Heart left ventricle (tissue), 16 donors: ENCODE measurements at places on chromosomes 12 and 14. TPM values are rescaled to one million over a fixed set of nuclear protein-coding genes. Genes with fewer than 3 reads are reported as not detected.
A peak's percentile ranks its signal among the peaks of the same experiment; 100 is the strongest.

DNA sequence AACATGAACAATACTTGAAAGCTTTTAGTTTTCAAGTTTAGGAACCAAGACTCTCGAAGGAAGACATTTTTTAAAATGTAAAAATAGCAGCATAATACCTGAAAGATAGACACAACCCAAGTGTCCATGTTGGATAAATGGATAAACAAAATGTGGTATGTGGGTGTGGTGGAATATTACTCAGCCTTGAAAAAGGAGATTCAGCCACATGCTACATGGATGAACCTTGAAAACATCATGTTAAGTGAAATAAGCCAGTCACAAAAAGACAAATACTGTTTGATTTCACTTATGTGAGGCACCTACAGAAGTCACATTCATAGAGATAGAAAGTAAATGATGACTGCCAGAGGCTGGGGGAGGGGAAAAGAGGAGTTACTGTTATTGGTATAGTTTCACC is 228.7 kb downstream of the FBXL14 start:
- no peak for DNase-seq

DNA sequence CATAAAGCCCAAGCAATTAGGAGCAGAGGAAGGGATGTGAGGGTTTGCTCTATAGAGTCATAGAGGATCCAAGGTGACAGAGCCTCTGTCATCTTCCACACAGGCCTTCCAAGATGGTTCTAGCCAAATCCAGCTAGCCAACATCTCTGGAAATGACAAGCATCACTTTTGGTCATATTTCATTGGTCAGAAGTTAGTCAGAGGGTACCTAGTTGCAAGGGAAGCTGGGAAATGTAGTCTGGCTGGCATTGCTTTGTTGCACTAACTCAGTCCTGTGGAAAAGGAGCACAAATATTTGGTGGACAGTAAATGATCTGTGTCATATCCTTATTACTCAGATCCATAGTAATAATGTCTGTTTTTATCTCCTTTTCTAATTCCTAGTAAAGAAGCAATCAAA is 715.7 kb downstream of the NRXN3 start:
- no peak for DNase-seq

- DNase-seq: no peak
These were observed 116.9 kb downstream of the DIP2B start for GRCh38 chr12:50621399-50622300.

- peak; percentile 88 for DNase-seq
These were observed 4.2 kb upstream of the AJUBA start for GRCh38 chr14:22986508-22987054.

DNA sequence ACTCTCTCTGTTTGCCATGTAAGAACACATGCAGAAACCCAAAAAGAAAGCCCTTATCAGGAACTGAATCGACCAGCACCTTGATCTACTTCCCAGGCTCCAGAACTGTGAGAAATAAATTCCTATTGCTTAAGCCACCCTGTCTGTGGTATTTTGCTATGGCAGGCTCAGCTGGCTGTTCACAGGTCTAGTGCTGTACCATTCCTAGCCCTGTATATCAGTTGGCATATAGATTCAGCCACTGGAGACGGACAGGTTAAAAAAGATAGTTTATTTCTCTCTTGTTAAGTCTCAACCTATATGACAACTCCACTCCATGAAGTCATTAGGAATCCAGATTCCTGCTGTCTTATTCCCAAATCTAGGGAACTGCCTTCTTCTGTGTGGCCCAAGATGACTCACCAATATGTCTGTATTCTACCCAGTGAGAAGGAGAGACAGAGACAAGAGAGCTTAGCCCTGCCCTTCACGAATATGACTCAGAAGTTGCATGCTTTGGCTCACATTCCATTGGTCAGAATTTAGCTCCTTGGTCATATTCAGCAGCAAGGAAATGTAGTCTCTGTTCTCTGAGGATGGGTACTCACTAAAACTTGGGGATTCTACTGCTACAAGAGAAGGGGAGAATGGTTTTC is 57.0 kb downstream of the PLEKHG7 start:
- DNase-seq: no peak

DNA sequence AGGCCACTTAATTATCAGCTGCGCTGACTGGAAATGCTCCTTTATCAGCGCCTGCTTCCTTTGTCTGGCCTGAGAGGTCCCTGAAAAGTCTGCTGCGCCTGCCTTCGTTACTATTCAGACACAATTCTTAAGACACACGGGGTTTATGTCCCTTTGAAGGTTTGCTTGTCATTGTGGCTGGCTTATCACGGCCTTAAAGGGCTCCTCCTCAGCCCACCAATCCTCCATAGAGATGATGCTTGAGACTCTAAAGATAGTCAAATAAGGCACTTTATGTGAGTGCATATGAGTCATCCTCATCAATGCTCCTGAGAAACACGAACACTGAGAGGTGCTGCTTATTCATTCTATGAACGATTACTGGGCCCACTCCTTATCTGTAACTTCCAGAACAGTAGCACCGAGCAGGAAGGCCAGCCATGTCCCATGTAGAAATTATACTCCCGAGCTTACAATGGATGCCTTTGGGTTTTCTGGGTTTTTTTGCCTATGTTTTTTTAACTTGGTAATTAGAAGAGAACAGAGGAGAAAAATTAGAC is 1268.2 kb upstream of the TMEM132C start:
- no peak for DNase-seq

- DNase-seq: no peak
These were observed 50.8 kb upstream of the PTHLH start for GRCh38 chr12:28023156-28023887.

- DNase-seq: peak; percentile 86
These were observed 1.2 kb downstream of the DUSP16 start for GRCh38 chr12:12561371-12562015.

- no peak for DNase-seq
These were observed 36.6 kb downstream of the ACTN1 start for GRCh38 chr14:68942296-68943035.

- no peak for DNase-seq
These were observed 190.4 kb downstream of the SLC5A8 start for GRCh38 chr12:101019667-101020066.

DNA sequence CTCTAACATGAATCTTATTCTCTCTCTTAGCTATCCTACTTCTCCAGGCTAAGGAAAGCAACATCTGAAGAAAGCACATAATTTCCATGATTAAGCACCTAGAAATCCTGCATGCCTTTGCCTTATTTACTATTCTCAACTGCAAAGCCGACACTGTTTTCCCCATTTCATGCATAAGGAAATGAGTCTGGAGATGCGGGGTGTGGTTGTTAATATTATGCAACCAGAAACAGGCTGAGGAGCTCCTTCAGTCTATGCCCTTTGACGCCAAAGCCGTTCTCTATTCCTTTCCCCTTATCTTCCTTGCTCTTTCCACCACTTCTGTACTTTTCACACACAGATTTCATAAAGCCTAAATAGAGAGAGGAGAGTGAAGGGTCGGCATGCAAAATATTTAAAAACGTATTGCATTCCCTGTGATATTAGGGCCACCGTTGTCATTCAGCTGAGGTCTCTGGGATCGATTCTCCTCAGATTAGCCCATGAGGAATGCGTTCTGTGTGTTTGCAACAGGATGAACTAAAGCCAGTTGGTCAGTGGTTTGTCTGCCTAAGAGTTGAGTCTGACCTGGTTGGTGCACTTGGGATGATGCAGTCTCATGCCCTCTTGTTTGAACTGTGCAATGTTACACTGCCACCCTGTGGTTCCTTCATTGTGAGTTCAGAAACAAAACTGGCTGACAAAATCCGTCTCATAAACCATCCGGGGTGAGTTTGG is 53.1 kb upstream of the PLEKHG7 start:
- DNase-seq: peak; percentile 46

- DNase-seq: no peak
These were observed 17.7 kb downstream of the SPPL3 start for GRCh38 chr12:120886199-120887018.

Gene KSR2
- under 0.01 TPM for polyA plus RNA-seq

Gene RIMKLB
- 7.4 TPM for polyA plus RNA-seq

Gene NTS
- 0.07 TPM for polyA plus RNA-seq

Gene CLEC1A
- 3.1 TPM for polyA plus RNA-seq

Gene ABHD12B
- polyA plus RNA-seq: not detected

Gene TAS2R7
- polyA plus RNA-seq: not detected

Gene EML5
- polyA plus RNA-seq: 0.22 TPM

Gene SERPINA12
- polyA plus RNA-seq: not detected
